OCI-LY7 (cell line): ENCODE measurements at places on chromosomes 5 and 9.

- DNase-seq = peak; percentile 85
Observed at GRCh38 chr5:50856401-50857119, 190.1 kb downstream of the PARP8 start.

DNA sequence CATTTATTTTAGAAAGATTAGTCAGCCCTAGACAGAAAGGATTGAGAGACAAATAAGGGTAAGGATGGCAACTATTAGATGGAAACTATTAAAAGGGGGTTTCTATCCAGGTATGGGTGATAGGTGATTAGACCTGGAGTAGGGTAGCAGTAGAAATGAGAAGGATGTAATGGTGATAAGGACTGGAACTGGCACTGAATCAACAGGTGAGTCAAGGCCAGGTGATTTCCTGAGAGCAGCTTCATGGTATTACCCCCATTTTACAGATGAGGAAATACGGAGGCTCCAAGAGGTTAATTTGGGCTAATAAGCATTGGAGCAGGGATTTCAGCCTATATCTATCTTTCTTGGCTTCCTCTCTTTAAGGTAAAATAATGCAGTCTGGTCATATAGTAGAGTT lies 55.7 kb downstream of the CAST start:
- no peak for DNase-seq

GRCh38 chr9:37892063-37892462 lies 11.9 kb downstream of the SLC25A51 start:
- no peak for DNase-seq

DNA sequence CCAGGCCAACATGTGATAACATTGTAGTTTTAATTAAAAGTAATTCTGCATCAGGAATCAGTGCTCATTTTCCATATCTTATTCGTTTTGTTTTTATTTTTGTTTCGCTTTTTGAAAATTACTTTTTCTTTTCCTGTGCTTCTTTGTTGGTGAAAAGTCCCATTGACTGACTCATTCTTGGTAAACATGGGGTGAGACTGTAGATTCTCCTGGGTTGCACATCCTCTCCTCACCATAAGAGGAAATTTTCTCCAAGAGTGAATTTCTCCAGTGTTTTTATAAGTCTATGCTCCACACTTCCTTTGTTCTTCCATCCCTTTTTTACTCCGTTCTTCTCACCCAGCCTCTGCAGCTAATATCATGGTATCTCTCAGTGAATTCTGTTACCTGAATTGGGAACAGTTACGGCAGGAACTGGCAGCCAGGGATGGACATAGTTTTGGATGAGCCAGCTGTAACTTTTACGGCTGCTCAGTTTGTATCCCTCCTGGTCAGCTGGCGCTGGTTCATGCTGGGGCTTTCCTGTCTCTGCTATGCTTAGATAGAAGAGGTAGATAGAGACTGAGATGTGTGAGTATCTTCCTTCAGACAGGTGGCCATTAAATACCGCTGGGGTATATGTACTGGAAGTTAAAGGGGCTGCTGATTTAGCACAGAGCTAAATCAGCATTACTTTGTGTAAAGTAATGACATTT lies 80.0 kb downstream of the MAN2A1 start:
- no peak for DNase-seq

GRCh38 chr5:9182899-9183695 lies 362.8 kb downstream of the SEMA5A start:
- DNase-seq = no peak

GRCh38 chr5:133415906-133416305 lies 196.4 kb downstream of the FSTL4 start:
- no peak for DNase-seq
